Naive thymus-derived CD4-positive, alpha-beta T cell (primary cell): ENCODE measurements at places on chromosomes 12 and 14.

DNA sequence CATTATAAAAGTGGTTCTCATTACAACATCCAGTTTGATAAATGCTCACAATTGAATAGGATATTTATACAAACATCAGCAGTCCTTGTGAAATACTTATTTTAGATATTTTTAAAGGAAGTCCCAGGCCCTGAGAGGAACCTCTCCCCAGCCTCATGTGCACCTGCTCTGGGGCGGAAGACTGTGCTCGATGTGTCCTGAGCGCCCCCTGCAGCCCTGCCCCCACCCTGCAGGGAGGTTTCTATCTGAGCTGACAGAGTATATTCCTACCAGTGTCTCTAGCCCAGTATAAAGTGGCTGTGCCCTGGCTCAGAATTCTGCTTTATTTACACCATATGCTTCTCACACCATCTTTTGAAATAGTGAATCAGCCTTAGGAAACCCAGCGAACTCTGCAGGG, 1349.1 kb downstream of the TMEM121 start:
- DNase-seq, result peak; percentile 30

GRCh38 chr12:81125691-81126090, 47.8 kb downstream of the ACSS3 start:
- no peak for DNase-seq

DNA sequence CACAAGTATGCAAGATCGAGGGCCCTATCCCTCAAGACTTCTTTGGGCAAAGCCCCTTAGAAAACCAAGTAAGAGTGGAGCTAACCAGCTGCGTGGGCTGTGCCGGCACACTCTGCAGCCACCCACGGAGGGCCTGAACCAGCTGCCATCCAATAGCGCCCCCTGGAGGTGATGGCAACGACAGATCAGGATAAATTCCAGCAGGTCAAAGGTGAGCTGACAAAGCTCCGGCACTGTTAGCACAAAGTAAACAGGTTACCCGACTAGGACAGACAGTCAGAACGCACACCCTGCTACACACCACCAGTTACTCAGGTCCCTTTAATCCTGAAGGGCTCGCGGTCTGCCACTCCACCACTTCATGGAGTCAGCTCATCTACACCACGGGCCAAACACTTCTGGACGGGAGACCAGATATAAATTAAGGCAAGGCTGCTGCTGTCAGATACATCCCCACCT, 4.9 kb downstream of the ZBTB39 start:
- peak; percentile 71 for DNase-seq

DNA sequence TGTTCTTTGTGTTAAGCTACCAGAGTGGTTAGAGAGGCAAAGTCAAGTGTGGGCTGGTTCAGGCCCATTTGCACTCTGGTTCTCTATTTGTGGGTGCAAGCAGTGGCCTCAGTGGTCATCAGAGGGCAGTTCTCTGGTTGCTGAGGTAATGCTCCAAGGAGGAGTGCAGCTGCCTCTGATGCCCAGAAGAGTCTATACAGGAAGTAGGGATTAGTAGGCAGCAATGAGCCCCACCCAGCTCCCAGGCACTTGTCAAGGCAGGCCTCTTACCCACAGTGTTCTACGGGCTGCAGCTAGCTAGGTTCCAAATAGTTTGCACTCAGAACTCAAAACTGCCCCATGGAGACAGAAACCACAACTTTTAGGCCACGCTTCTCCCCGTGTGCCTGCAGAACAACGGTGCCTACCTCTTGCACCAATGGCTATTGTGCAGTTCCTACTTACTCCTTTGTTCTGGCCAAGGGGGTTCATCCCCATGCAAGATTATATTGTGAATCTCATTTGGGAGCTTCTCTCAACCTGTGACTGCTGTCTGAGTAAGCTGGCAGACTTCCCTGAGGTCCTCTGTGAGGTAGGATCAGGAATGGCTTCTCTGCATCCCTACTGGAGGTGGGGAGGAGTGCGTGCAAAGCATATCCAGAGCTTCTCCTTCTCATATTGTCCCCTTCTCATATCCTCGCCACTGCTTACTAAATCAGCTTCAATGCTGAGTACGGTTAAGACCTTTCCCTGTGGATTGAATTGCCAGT, 410.3 kb upstream of the LMO3 start:
- no peak for DNase-seq

- DNase-seq, result no peak
Measured at GRCh38 chr14:87170179-87170578, 822.8 kb downstream of the GALC start.

DNA sequence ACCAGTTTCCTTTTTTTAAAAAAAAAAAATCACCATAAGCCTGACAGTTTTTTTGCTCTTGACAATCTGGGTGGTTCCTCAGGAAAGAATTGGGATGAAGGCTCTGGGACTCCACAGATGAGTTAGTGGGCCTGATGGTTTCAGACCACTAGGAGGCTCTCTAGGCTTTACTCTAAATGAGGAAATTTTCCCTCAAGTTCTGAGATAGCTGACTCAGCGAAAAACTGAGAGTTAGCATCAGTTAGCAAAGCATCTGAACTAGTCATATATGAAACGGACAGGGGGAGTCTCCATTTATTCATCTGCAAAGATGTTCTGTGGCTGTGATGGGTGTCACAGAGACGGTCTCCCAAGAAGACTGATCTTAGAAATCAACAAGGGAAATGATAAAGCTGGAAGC, 314.3 kb upstream of the OR4E1 start:
- no peak for DNase-seq

GRCh38 chr12:697481-697880, 34.2 kb upstream of the NINJ2 start:
- peak; percentile 28 for DNase-seq

DNA sequence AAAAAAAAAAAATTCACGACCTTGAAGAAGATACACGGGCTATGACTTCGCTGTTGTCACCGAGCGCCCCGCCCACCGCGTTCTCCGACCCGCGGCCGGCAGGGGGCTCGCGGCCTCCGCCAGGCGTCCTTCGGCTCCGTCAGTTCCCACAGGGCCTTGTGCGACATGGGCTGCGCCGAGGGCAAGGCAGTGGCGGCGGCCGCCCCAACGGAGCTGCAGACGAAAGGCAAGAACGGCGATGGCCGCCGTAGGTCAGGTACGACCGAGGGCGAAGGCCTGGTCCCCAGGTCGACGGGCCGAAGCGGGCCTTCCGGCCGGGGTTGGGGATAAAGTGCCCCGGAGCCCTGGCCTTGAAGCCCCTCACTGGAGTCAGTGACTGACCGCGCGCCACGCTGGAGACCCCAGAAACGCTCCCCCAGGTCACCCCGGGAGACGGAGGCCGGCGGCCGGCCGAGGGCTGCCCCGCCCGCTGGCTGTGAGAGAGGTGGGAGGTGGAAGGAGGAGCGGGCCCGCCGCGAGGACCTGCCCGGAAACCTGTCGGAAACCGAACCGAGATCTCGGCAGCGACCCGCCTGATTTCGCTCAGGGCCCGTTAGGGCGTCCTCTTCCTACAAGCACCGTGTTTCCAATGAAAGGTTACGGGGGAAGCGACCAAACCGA, at the start of gene TXNRD1:
Gene TXNRD1, plus strand, starts transcription at position 142 of the 660 bp plus-strand sequence. Its CDS starts 24 bp downstream, at position 166.
- DNase-seq, result peak; percentile 84

DNA sequence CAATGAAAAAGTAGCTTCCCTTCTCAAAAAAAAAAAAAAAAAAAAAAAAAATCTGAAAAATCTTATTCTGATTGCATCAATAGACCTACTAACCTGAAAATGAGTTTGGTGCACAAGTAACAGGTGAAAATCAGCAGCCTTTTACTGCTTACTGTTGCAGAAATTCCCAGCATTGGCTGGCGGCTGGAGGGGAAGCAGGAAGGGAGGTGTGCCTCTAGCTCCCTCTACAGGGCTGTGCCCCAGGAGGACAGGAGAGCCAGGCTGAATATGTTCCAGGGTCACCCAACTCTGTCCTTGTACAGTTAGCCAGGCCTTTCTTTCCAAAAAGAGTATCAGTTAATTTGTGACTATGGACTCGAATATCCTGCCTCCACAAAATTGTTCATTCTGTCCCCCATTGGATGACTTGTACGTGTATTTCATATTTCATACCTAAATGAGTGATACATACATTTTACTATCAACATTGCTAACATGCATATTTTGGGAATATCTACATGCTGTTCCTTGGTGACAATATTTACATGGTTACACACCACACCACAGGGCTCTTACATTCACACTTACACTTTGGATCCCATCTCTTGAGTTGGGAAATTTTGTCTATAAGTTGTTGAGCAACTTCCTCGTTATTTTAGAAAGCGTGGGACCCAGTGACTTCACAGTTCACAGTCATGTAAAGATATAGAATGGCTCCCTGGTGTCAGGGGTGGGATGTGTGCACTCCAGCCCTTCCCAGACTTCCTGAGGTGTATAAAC, 124.8 kb downstream of the SAMD4A start:
- DNase-seq, result peak; percentile 12

DNA sequence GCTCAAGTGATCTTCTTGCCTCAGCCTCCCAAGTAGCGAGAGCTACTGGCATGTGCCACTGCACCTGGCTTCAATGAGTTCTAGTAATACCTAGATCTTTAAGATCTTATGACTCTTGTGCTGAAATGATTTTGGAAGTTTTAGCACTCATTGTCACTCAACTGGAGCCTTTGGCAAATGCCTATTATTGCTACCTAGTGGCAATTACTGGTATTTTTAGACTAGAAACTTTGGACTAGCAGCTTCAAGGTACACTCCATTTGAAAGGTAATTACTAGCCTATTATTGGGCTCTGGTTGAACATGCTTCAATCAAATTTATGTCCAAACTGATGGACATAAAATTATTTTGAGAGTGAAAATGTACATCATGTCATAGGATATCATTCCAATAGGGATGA, 80.7 kb upstream of the MUCL1 start:
- no peak for DNase-seq

DNA sequence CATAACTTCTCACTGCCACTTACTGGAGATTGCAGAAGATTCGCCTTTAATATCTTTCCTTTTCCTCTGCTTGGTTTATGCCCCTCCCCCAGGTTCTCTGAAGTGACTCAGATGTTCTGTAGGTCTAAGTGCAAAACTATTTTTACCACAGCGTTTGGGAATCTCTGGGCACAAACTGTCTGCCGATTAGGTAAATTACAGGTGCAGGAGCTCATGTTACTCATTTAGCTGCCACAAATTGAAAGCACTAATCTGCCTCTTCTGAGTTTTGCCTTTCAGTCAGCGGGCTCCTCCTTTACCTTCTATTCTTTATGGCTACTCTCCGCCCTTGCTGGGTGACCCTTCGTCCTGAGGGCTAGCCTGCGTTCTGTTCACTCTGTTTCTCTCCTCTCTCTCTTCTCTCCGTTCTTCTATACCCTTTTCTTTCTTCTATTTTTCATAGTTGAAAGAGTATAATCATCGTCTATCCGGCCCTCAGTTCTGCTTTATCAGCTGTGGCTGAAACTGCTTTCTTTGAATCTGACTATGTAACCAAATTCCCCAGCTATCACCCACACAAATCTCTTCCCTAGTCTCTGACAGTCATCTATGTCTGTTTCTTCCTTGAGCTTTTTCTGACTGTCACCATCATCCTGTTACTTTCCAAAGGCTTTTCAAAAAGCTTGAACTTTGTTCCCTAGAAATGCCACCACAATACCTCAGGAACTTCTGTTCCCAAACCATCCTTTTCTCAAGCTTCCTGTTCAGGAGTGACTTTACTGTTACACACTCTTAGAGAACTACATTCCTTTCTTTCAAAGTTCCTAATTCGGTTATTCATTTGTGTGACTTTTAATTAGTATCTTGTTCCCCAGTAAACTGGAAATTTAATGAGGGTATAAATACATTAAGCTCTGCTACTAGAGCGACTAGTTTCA, 4.3 kb upstream of the MYF6 start:
- no peak for DNase-seq

GRCh38 chr12:109900752-109901580, 892 bp downstream of the TCHP start:
- DNase-seq, result no peak

GRCh38 chr14:91100102-91100501, 13.8 kb upstream of the DGLUCY start:
- no peak for DNase-seq

- no peak for DNase-seq
Measured at GRCh38 chr12:75953312-75953906, 78.2 kb downstream of the PHLDA1 start.

- DNase-seq, result no peak
Measured at GRCh38 chr14:54818201-54819133, 84.2 kb downstream of the GCH1 start.

GRCh38 chr14:85250414-85251189, 279.3 kb upstream of the FLRT2 start:
- DNase-seq, result no peak

- DNase-seq, result no peak
Measured at GRCh38 chr12:122835750-122836026, 431 bp downstream of the HIP1R start.

DNA sequence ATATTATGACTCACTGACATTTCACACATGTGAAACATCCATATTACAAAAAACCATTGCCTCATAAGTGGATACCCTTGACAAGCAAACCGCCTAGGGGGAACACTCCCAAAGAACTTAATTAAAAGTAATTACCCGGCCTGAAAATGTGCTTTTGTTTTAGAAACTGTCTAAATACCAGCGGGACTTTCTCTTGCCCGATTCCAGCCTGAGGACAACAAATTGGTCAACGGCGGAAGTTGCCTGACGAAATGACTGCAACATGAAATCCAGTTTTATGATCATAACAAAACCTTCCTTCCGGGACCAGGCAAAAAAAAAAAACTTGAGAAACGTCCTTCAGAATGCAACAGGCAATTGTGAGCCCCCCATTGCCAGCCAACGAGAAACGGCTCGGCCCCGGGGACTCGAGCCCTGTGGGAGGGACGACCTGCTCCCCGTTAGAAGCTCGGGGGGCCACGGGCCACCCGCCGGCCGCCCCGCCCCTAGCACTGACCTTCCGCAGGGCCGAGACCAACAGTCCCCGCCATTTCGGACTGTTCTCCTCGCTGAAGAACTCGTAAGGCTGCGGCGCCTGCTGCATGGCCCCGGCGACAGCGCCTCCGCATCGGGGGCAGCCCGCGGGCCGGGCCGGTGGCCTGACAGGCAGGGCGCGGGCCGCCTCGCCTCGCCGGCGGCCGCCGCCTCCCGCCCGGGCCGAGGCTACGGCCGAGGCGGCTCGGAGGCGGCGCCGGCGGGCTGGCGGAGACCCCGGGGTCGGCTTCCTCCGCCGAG, 490 bp downstream of the SOS2 start:
- DNase-seq, result peak; percentile 11

DNA sequence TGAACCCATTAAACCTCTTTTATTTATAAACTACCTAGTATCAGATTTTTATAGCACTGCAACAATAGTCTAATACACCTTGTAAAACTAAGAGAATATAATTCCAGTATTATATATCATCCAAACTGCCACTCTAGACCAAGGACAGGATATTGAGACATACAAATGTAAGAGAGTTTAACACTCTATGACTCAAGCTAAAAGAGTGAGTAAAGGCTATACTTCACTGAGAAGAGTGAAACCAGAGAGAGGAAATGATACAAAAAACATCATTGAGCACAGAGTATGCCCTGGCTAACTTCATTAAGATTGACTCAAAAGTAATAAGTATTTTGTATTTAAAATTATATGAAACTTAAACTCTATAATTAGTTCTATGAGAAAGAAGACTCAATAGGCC, 1951.9 kb upstream of the SEL1L start:
- DNase-seq, result no peak
